ENCODE measurements at places on chromosomes 7 and 10. TPM values are rescaled to one million over a fixed set of nuclear protein-coding genes. Genes with fewer than 3 reads are reported as not detected.

GRCh38 chr7:25953859-25954258 is 198.1 kb upstream of the NFE2L3 start:
- no peak for DNase-seq

GRCh38 chr10:662686-663465 is 26.6 kb downstream of the DIP2C start:
- no peak for DNase-seq

AP3M1 gene
- total RNA-seq, result 26.5 TPM

SBDS gene
- 159 TPM for total RNA-seq

DNA sequence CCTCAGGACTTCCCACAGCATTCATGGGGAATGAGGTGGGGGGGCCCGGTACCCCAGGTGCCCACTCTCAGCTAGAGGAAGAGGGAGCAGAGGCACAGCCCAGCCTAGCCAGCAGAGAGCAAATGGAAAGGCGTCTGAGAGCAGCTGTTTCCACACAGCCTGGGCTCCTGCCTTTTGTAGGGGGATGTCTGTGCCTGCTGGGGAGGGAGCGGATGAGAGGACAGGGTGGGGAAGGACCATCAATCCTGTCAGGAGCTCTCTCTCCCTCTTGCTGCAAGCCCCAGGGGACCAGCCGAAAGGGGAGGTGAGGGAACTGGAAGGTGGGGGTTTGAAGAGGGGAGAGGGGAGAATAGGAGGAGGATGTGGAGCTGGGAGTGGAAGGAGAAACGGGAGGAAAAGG is at the start of gene PKD2L1:
Gene PKD2L1, minus strand, starts transcription at position 150 of the 400 bp plus-strand sequence. Its CDS starts 125 bp downstream, at position 25.
- no peak for DNase-seq

FAM13C gene
- 43.0 TPM for total RNA-seq

CHRM2 gene
- total RNA-seq, result 0.09 TPM

TSPAN33 gene
- total RNA-seq, result 6.8 TPM

DNAH11 gene
- total RNA-seq, result 0.60 TPM

ADAM12 gene
- total RNA-seq, result 24.4 TPM

DNA sequence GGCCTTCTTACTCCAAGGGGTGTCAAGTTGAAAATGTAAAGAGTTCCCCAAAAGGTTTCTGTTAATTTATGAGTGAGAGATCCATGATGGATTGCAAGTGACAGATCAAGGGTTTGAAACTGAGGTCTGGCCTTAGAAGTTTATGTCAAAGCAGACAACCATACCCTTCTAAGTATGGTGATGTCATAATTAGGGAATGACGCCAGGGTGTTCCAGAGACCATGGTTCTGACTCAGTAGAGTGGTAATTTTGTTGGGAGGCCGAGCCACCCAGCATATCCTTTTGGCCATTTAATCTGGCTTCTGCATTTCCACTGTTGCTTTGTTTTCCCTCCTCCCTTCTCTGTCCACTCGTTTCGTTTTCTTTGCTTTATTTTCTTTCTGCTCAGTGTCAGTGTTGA is 2.7 kb downstream of the TRUB1 start:
- DNase-seq, result no peak

- no peak for DNase-seq
Observed at GRCh38 chr10:47458466-47459154, 25.3 kb downstream of the ANXA8 start.

GRCh38 chr7:68816491-68816890 is 781.8 kb upstream of the AUTS2 start:
- no peak for DNase-seq

- no peak for DNase-seq
Observed at GRCh38 chr7:47652591-47652990, 70.7 kb upstream of the TNS3 start.

GRCh38 chr7:35727571-35727970 is 32.6 kb upstream of the HERPUD2 start:
- no peak for DNase-seq

DNA sequence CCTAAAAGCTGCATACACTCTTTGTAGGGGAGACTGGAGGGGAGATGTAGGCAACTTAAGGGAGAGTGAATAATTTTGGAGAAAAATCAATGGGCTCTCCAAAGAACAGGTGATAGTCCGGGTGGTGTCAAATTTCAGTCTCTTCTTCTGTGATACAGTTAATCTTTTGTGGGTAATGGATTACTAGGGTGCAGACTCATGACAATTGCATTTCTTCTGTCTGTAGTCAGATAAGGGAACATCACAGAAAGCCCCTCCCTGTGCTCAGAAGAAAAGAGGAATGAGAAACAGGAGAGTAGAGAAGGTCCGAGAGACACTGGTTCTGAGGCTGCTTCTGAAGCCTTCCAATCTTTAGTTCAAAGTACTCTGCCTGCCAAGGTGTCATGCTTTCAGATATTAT is 1140.7 kb upstream of the LRRN3 start:
- DNase-seq, result no peak

DNA sequence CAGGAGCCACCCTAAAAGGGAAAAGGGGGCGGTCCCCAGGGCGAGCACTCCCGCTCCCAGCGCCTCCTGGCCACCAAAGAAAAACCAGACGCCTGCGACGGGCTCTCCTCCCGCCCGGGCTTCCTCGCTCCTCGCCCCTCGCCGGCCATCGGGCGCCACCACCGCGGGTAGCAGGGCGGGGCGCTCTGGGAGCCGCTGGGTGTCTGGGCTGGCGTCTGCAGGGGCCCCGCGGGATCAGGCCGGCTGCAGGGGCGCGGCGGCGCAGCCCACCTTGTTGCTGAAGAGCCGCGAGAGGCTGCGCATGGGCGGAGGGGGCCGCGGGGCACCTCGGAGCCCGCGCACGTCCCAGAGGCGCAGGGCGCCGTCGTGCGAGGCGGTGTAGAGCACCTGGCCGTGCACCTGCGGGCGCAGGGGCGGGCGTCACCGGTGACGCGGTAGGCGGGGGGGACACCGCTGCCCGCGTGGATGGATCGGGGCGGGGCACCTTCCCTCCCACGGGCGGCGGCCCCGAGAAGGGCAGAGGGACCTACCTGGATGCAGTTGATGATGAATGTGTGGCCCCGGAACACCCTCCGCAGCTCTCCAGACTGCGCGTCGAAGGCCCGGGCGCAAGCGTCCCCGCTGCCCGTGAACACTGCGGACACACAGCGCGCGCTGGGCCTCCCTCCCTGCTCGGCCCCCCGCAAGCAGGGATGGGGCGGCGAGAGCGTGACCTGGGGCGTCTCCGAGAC is 28.3 kb downstream of the WDR86 start:
- DNase-seq, result no peak

SPDYE2B gene
- total RNA-seq, result not detected

HHEX gene
- total RNA-seq, result 20.0 TPM

ARMC10 gene
- 44.0 TPM for total RNA-seq

DNA sequence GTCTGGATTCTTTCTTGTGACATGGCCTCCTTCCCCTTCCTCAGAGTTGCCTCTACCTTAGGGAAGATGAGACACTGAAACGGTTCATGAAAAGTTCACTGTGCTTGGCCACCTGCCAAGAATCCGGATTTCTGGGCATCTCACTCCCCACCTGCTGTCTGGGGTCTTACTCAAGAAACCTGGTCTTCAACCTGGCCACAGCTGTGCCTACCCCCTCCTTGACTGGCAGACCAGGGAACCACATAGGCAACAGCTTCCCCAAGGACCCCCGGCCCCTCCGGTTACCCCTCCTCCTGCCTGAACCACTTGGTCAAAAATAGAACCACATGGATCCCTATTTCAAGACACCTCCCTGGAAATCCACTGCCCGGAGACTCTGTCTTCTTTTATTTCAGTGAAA is 58.7 kb upstream of the NANOS1 start:
- DNase-seq, result no peak

DNA sequence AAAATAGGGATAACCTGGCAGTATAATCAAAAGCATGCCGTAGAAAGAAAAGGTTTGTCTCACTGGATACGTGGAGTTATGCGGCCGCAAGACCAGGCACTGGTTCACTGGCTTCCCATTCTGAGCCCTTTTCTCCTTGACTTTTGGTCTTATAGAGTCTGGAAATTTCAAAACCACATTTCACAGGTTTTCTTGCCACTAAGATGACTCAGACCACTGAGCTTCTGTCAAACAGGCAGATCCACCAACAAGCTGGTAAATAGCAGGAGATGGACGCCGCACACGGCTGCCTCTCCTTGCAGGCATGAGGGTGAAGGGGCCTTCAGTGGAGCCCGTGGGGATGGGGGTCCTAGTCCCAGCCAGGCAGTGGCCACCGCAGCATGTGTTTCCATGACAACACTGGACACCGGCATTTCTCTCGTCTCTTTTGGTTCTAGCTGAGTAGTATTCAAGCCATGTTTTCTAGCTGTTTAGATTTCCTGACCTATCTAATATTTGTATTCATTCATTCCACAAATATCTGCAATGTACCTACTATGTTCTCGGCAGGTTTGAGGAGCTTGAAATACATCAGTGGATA is 55.5 kb downstream of the KLF6 start:
- DNase-seq, result no peak

GRCh38 chr7:157587051-157587804 is 250.4 kb downstream of the DNAJB6 start:
- DNase-seq, result no peak

DNA sequence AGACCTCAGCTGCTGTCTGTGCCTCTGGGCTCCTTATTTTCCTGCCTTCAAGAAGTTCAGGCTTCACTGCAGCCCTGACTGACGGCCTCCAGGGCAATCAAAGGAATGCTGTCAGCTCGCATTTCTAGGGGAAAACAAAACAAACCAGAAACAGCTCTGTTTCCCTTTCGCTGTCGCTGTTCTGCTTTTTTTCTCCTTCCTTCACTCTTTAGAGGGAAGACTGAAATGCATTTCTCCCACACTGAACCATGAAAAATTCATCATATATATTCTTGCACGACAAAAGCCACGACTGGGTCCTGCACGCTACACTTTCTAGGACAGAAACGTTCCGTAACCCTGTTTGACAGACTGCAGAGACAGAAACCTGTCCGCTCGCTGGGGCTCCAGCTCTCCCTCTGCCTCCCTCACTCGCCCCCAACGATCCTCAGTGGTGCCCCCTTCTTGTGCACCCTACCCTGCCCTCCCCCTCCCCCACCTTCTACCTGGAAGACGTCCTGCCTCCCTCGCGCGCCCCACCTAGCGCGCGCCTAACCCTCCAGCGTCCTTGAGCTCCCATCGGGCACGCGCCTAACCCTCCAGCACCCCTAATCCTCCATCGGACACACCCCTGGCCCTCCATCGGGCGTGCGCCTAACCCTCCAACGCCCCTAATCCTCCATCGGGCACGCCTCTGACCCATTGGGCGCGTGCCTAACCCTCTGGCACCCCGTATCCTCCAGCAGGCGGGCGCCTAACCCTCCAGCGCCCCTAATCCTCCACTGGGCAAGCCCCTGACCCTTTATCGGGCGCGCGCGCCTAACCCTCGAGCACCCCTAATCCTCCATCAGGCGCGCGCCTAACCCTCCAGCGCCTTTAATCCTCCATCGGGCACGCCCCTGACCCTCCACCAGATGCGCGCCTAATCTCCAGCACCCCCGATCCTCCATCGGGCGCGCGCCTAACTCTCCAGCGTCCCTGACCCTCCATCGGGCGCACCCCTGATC is 37.1 kb downstream of the SVOPL start:
- no peak for DNase-seq

LIPA gene
- total RNA-seq, result 121 TPM

- no peak for DNase-seq
Observed at GRCh38 chr10:61844116-61844822, 57.2 kb upstream of the ARID5B start.

GRCh38 chr10:93075369-93076221 is 1.9 kb downstream of the CYP26A1 start:
- DNase-seq, result no peak

DNA sequence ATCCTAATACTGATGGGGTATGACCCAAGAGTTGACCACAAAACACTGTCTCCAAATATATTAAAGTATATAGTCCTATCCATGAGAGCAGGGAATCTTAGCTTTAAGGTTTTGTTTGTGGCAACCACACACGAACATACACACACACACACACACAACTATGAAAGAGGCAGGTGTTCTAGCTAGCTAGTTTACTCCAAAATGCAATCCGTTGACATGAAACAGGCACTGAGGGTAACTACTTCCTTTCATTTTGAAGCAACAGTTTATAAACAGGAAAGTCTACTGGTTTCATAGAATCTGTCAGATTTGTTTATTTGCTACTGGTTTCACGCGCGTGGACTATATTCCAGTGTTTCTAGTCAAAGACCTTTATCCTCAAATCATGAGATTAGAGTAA is 14.8 kb downstream of the HTR5A start:
- DNase-seq, result no peak

ZNF488 gene
- total RNA-seq, result 0.19 TPM

GRCh38 chr10:16987976-16988610 is 141.5 kb downstream of the CUBN start:
- no peak for DNase-seq
